ENCODE measurements at places on chromosomes 4 and X.

GRCh38 chr4:722169-722725 lies 16.6 kb downstream of the PCGF3 start:
- peak; percentile 51 for DNase-seq

- DNase-seq = no peak
Measured at GRCh38 chr4:70544279-70544868, 26.0 kb downstream of the AMTN start.

DNA sequence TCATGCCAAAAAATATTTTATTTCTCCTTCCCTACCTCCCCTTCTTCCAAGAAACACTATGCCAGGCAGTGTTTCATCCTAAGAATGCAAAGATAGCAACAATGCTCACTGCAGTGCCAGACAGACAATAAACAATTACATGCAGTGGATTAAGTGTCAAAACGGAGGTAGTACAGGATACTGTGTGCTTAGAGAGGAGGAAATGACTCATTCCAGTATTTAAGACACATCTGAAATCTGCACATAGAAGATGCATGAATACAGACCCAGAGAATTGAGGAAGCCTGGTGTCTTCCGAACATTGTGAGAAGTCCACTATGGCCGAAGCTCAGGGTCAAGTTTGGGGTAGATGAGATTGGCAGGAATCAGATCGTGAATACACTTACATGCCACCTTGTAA lies 326.4 kb downstream of the PPP3CA start:
- no peak for DNase-seq

GRCh38 chr4:74197080-74197479 lies 39.2 kb downstream of the MTHFD2L start:
- DNase-seq = no peak

- DNase-seq = no peak
Measured at GRCh38 chrX:111372086-111372485, 39.9 kb downstream of the DCX start.

GRCh38 chrX:43745938-43746721 lies 90.0 kb downstream of the MAOA start:
- no peak for DNase-seq

DNA sequence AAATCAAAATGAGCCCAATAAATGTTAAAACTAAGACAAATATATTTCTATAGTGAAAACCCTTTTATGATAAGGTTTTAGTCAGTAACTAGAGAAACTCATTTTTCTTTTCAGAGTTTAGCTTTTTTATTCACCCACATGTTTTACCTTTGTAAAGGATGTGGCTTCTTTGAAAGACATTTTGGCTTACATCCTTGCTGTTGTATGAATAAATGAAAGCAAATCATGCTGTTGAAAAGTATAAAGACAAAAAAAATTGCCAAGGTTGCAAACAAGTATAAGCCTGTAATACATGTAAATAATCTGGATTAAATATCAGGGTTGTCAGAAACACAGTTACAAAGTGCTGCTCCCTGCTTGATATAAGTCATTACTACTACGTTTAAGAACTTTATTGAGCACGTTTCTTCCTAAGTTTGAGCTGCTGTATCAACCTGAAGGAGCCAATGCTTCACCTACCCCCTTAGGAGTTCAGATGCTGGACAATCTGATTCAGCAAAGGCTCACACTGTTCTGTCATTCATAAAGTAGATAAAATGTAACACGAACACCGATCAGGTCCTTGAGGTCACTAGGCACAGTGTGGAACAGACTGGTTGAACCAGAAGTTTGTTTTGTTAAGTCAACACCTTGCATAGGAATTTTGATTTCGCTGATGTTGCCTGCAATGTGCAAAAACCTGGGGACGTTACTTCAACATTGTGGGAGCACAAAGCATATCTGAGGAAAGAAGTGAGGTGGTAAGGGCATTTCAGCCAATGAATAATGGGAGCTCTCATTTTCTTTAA lies 321.2 kb upstream of the BMP3 start:
- no peak for DNase-seq

DNA sequence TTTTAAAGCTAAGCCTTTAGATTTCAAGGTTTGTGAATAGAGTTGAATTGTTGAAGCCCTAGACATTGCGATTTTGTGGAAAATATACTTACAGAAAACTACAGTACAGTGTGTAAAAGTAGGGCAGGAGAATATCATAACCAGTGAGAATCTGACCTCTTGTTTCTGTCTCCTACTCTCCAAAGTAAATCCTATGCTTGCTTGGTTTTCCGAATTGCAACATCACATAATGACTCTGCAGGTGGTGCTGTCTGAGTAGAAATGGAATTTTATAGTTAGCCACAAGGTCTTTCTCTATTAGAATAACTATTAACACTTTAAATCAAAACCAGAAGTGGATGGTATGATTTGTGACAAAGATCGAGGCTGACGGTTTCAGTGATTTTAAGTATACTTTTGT lies 505.6 kb downstream of the RAPGEF2 start:
- DNase-seq = no peak

GRCh38 chr4:123606336-123606735 lies 209.7 kb downstream of the SPRY1 start:
- DNase-seq = no peak

DNA sequence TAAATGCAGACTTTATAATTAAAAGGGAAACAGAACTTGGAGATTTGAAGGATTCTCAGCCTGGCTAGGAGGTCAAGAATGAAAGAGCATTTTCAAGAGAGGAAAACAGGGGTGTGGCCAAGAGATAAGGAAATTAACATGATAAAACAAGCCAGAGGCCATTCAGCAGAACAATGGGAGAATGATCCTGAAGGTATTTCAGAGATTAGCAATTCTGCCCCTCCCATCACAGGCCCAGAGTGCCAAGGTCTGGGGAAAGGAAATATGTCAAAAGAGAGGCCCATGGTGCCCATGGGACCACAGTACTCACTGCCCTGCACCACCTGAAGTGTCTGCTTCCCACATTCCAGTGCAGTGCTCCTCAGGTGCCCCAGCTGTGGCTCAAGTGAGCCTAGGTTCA lies 188.5 kb upstream of the STS start:
- no peak for DNase-seq

- DNase-seq = no peak
Measured at GRCh38 chrX:133389975-133390374, 25.3 kb downstream of the GPC4 start.

GRCh38 chr4:153113838-153114105 lies 90.5 kb upstream of the TRIM2 start:
- no peak for DNase-seq

DNA sequence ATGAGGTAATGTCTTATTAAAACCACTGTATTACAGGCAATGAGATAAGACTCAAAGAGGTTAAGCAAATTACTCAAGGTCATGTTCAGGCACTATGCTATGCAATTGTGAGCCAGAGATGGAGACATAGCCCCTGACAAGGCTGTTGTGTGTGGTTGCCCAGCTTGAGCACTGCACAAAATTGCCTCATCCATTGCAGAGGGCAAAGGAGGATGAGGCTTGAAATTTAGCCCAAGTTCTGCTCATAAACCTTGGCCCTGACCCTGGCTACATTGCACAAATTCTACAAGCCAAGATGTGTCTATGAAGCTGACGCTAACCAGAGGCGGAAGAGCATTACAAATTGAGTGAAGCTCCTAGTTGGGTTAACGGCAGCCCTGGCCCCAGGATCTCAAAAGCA lies 65.6 kb upstream of the PGM2 start:
- no peak for DNase-seq

- DNase-seq = no peak
Measured at GRCh38 chrX:2492531-2493218, 8.1 kb downstream of the DHRSX start.

- no peak for DNase-seq
Measured at GRCh38 chr4:115918149-115918548, 804.7 kb upstream of the NDST4 start.
